ENCODE measurements at places on chromosomes 4 and X. TPM values are rescaled to one million over a fixed set of nuclear protein-coding genes. Genes with fewer than 3 reads are reported as not detected.

Gene SRPK3
- total RNA-seq: not detected

Gene ARL9
- total RNA-seq: 0.08 TPM

Gene JAKMIP1
- total RNA-seq: not detected

Gene TCEAL3
- total RNA-seq: 20.0 TPM

Gene C4orf54
- not detected for total RNA-seq

Gene PRR27
- not detected for total RNA-seq

Gene GABRG1
- total RNA-seq: not detected

Gene RASGEF1B
- 0.53 TPM for total RNA-seq

Gene ADAM29
- total RNA-seq: not detected

Gene HPGD
- total RNA-seq: not detected

Gene BMP2K
- total RNA-seq: 24.4 TPM

Gene GPC4
- total RNA-seq: 2.0 TPM

Gene SLBP
- total RNA-seq: 80.0 TPM

Gene RBM46
- 0.27 TPM for total RNA-seq

Gene USP27X
- 2.1 TPM for total RNA-seq

Gene NMU
- total RNA-seq: 0.78 TPM

Measured in hair follicular keratinocyte (primary cell).